ENCODE measurements at places on chromosomes 13 and 19. TPM values are rescaled to one million over a fixed set of nuclear protein-coding genes. Genes with fewer than 3 reads are reported as not detected.

Gene PGLYRP1
- total RNA-seq, result 0.54 TPM

Gene BCL2L12
- total RNA-seq, result 50.1 TPM

Gene SIGLEC11
- total RNA-seq, result not detected

Gene KLF1
- 0.54 TPM for total RNA-seq

Gene BRD4
- total RNA-seq, result 136 TPM

Gene ZNF559
- total RNA-seq, result 6.8 TPM

Gene CYP2F1
- total RNA-seq, result not detected

DNA sequence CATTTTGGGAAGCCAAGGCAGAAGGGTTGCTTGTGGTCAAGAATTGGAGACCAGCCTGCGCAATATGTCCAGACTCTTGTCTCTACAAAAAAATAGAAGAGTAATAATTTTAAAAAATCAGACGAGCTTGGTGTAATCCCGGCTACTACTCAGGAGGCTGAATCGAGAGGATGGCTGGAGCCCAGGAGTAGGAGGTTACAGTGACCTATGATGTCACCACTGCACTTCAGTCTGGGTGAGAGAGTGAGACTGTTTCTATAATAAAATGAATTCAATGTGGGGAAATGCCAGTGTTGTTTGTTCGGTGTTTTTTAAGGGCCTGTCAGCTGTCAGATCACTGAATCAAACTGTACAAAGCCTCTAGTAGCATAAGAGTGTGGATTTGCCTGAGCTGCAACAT is 1.2 kb upstream of the FBXL3 start:
- DNase-seq, result no peak

GRCh38 chr13:33150662-33151061 is 134.4 kb downstream of the KL start:
- no peak for DNase-seq

DNA sequence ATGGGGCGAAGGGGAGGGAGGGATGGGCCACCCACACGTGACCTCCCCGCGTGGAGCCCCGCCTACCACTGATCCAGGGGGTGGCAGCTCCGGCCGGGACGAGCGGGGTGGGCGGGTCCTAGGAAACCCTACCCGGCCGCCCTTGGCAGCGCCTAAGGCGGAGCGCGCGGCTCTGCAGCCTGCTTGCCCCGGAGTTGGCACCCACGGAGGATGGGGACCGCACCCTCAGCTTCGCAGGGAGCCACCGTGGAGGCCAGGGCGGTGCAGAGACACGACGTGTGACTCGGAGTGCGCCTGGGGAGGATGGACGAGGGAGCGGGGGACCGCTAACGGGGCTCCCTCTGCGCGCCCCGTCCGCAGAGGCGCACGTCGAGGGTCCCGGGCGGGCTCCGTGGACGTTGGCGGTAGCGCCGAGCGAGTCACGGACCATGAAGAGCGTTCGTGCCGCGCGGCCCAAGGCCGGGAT is at the start of gene RGS9BP:
Gene RGS9BP, plus strand, starts transcription at position 129 of the 466 bp plus-strand sequence. CDS start 416 bp downstream, outside the sequence.
- peak; percentile 57 for DNase-seq

DNA sequence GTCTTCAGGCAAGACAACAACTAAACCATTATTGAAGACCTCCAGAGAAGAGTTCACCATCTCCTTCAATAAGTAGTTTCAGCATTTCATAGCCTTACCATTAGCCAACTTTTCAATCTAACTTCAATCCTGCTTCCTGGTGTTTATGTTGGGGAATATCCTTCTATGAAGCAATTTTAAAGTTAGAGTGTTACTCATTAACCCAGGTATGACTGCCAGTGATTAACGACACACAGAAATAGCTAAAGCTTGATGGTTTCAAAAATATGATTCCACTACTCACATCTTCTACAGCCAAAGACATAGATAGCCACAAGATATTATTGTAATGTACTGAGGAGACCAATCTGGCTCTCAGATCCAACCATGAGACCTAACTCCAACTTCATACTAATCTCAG is 403.2 kb downstream of the EFNB2 start:
- DNase-seq, result no peak

- DNase-seq, result no peak
These were observed at the start of gene ZNF728 for GRCh38 chr19:23002690-23003422. Gene ZNF728, minus strand, starts transcription at chr19:23003176. Its CDS starts 146 bp downstream, at chr19:23003030.

DNA sequence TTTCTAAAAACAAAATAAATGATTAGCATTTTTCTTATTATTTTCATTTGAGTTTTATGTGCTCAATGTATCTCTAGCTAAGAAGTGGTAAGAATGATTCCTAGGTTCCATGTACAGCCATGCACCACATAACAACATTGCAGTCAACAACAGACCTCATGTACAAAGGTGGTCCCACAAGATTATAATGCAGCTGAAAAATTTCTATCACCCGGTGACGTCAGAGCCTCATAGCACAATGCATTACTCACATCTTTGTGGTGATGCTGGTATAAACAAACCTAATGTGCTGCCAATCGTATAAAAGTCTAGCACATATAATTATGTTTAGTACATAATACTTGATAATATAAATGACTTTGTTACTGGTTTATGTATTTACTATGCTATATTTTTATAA is 120.5 kb downstream of the SLC7A1 start:
- no peak for DNase-seq

GRCh38 chr19:55686311-55687050 is 11.5 kb downstream of the EPN1 start:
- DNase-seq, result no peak

GRCh38 chr13:19345158-19345557 is 163.5 kb upstream of the TUBA3C start:
- DNase-seq, result no peak

- DNase-seq, result no peak
These were observed 91.3 kb upstream of the C1QTNF9B start for GRCh38 chr13:23988546-23989122.

- peak; percentile 45 for DNase-seq
These were observed 722 bp downstream of the COLGALT1 start for GRCh38 chr19:17555929-17556813.

DNA sequence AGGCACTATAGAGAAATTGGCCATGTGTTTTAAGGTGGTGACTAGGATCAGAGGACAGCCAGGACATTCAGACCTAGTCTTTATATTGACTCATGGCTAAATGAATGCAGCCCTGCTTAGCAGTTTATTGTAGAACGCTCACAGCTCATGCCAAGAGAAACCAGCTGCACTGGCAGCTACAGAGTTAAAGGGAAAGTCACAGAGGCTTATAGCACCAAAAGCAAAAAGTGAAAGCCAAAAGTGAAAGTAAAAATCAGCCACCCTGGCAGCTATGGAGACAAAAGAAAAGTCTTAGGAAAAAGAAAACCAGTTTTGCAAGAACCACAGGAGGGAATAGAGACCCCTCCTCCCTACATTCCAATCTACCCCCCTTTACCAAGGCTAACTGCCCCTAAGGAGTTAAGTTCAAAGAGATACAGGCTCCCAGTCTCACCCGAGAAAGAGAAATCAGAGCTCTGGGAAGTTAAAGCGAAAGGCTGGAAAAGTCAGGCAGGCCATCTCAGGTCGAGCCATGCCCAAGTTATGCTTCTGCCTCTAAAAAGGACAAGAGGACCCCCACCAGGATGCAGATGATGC is 99.0 kb downstream of the ZNF429 start:
- no peak for DNase-seq

GRCh38 chr13:89393758-89394304 is 1722.7 kb downstream of the SLITRK5 start:
- no peak for DNase-seq

DNA sequence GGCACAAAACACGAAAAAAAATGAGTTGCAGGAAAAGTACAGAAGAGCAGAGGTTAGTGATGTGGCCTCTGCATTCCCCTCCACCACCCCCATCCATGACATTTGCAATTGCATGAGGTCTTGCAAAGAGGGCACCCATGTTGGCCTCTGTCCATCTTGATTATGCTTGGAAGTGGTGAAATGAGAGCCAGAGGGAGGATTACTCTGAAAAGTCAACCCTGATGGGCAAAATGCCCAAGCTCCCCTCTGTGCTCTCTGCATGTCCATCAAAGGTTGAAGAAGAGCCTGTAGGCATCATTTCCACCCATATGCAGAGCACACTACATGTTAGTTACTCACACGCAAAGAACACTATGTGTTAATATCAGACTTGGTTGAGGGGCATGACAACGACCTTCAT is 71.4 kb downstream of the SLC15A1 start:
- no peak for DNase-seq

DNA sequence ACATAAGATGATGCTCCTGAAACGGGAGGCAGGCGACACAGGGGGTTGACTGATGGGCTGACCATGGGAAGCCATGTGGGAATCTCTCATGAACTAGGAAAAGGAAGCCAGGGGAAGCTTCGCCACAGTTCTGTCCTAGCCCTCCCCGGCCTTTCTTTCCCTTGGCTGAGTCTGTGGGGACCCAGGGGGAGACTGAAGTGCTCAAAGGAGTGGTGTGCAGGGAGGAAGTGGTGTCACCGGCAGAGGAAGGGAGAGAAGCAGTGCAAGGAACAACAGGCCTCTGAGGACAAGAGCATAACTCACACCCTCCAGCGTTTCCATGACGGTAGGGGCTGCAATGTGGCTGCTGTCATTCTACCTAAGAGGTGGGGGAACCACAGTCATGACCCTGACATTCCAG is 1.1 kb downstream of the KIR3DL3 start:
- no peak for DNase-seq

GRCh38 chr19:10742476-10742875 is 24.6 kb downstream of the DNM2 start:
- DNase-seq, result no peak

DNA sequence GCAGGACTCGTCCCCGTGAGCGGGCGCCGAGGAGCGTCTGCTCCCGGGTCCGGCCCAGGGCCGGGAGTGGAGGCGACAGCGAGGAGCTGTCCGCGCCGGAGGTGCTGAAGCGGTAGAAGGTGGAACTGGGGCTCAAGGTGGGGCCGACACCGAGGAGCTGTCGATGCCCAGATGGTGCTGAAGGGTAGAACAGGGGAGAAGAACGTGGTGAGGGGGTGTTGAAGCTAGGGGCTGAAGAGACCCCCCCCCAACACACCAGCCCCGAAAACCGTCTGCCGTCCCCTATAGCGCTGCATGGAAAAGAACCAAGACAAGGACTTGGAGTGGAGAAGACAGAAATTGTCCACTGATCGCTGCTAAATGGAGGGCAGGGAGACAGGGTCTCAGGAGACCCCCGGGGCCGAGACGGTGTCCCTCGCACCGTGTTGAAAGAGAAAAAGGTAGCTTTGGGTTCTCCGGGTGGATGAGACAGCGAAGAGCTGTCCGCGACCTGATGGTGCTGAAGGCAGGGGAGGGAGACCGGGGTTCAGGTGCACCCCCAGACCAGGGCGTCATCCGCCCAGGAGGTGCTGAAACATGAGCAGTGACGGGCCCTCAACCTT is 7.1 kb upstream of the PDE4C start:
- DNase-seq, result peak; percentile 77

GRCh38 chr13:33259296-33259695 is 26.3 kb downstream of the STARD13 start:
- DNase-seq, result no peak

DNA sequence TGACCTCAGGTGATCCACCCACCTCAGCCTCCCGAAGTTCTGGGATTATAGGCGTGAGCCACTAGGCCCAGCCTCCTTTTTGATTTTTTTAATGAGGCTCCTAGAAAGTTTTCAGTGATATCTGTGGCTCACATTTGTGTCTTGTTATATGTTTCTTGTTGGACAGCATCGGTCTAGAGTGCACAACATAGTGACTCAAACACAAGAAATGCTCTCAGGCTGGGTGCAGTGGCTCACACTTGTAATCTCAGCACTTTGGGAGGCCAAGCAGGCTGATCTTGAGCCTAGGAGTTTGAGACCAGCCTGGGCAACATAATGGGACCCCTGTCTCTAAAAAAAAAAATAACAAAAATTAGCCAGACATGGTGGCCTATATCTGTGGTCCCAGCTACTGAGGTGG is 8.2 kb downstream of the PHF11 start:
- DNase-seq, result no peak

DNA sequence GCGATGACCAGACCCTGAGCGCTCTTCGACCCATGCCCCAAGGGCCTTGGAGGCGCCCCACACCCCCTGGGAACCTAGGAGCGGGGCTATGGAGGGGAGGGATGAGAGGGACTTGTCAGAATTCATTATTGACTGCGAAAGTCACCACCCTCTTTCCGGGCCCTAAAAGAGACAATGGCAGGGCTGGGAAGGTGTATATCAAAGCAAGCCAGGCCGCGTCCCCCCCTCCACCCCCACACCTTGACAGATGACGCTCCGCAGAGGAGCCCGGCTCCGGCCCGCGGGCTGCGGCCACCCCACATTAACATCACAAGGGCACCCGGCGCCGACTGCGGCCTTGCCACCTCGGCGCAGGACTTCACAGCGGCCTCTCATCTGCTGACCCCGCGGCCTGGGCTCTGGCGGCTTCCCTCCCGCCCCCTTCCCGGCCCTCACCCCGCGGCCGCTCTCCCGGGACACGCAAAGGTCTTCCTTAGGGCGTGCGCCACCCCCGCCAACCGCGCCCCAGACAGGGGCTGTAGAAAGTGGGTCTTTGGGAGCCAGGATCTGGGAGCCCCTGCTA is 2.4 kb downstream of the CDX2 start:
- no peak for DNase-seq

DNA sequence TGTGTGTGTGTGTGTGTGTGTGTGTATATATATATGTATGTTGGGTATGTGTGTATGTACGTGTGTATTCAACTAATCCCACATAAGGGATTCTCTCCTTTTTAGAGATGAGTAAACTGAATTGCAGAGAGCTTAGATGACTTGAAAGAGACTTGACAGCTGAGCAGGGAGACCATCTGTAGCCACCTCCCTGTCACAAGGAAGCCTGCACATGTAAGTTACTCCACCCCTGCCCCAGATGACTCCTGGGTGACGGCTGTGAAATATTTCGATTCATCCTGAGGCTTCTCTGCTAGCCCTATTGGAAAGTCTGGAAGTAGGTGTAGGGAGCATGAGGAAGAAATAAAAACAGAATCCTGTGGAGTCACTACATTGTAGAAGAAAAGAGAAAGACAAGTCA is 480.4 kb downstream of the FOXO1 start:
- DNase-seq, result no peak

GRCh38 chr19:2455851-2456570 is 748 bp downstream of the LMNB2 start:
- no peak for DNase-seq

- DNase-seq, result no peak
These were observed 54.2 kb downstream of the KDM4B start for GRCh38 chr19:5023128-5023571.

Measured in endothelial cell (in vitro differentiated cells).